ENCODE measurements at places on chromosomes 2 and 18. TPM values are rescaled to one million over a fixed set of nuclear protein-coding genes. Genes with fewer than 3 reads are reported as not detected.

GRCh38 chr2:46306330-46306751, 9.1 kb downstream of the EPAS1 start:
- DNase-seq = no peak

- no peak for DNase-seq
These were observed 120.5 kb upstream of the POU3F3 start for GRCh38 chr2:104733226-104733943.

DNA sequence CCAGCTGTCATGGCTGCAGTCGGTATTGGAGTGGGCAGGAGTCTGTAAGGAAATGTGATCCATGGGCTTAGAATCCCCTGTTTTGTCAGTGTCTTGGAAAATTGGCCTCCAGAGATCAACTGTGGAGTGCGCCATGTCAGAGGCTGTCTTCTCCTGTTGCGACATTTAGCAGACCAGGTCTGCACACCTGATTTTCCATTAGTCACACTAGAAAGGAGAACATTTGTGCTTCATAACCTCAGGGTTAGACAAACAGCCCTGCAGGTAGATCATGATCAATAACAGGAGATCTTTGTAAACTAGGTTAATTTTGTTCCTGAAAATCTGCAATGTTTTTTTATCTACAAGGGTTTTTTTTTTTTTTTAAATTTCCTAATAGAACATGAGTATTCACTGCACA, 28.0 kb downstream of the LDLRAD4 start:
- no peak for DNase-seq

GRCh38 chr2:196163285-196163684, 8.1 kb downstream of the STK17B start:
- DNase-seq = no peak

Gene RIT2
- not detected for polyA plus RNA-seq

DNA sequence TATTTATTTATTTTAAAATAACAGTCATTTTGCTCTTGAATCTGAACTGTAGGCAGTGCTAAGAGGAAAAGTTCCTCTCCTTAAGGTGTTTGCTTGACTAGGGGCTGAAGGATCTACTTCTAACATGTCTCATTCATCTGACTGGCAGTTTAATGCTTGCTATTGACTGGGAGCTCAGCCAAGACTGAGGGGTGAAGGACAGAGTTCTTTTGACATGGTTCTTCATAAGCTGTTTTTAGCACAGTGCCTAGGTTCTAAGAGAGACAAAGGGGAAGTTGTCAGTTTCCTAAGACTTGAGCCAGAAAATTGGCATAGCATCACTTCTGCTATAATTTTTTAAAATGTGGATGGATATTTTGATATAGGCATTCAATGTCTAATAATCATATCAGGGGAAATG, 73.0 kb downstream of the COMMD1 start:
- DNase-seq = no peak

Gene G6PC2
- polyA plus RNA-seq = not detected

GRCh38 chr2:215882689-215883088, 130.7 kb downstream of the MREG start:
- DNase-seq = no peak

DNA sequence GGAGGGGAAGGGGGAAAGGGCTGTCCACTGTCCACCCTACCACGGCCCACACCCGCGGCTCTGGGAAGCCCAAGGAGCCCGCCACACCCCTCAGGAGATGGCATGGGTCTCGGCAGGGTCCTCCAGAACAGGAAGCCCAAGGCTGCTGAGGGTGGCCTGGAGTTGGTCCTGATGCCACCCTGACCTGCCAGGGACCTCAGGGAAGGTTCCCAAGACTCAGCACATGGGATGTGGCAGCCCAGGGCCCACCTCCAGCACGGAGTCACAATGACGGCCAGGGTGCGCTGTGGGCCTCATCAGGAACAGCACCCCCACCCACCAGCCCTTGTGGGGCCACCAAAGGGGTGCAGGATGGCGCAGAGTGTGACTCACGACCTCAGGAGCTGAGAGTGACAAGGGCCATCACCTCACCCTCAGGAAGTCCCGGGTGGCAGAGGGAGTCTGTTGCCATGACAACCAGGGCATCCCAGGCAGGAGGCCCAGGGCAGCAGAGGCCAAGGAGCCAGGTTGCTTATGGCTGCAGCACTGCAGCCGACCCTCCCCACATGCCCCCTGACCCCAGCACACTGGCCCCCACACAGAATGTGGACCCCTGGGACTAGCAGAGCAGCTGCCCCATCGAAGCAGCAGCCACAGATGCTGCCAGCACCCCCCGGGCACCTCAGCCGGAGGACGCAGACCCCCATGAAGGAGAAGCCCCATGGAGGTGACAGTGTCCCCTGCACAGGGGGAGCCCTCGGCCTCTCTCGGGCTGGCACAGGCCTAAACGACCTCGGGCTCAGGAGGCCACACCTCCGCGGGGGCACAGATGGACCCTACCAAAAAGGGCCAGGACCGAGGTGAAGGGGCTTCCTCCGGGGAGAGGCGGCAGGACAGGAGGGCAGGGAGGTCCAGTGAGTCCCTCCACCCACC, 34.3 kb downstream of the KIF1A start:
- no peak for DNase-seq

DNA sequence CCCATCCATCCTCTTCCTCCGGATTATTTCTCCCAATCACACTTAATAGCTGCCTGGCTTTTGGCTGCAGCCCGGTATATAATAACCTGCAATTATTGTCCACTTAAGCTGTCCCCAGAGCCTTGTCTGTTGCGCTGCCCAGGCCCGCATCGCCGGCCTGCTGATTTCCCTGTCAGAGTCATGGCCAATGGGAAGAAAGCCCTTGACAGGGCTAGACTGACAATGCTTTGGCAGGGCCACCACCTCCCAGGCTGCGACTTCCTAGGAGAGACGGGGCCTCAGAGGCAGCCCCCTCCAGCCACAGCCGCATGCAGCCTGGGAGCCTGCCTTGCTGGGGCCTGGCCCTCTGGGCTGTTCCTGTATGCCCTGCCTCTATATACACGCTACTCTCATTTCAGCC, 10.0 kb upstream of the CELF4 start:
- DNase-seq = no peak

Gene ARHGEF4
- 6.1 TPM for polyA plus RNA-seq

GRCh38 chr2:79649531-79649930, 136.7 kb downstream of the CTNNA2 start:
- DNase-seq = no peak

- no peak for DNase-seq
These were observed 63.1 kb downstream of the SPOPL start for GRCh38 chr2:138564586-138565229.

Gene CYRIA
- 3.1 TPM for polyA plus RNA-seq

Gene PEX13
- 29.3 TPM for polyA plus RNA-seq

Gene LYPD1
- 66.4 TPM for polyA plus RNA-seq

DNA sequence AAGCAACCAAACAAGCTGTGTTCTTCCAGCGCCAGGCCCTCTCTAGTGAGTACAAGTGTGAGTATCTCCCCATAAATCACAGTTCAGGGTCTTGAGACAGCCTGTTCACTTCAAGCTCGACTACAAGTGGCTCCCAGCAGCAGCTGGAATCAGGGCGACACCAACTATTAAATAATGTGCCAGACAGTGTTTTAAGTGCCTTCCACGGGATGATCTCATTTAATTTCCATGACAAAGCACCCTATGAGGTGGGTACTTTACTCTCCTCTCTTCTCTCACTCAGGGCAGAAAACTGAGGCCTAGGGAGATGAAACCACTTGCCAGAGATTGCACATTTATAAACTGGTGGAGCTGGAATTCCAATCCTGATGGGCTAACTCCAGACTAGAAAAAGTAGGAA, 2.6 kb upstream of the FAM136A start:
- no peak for DNase-seq

DNA sequence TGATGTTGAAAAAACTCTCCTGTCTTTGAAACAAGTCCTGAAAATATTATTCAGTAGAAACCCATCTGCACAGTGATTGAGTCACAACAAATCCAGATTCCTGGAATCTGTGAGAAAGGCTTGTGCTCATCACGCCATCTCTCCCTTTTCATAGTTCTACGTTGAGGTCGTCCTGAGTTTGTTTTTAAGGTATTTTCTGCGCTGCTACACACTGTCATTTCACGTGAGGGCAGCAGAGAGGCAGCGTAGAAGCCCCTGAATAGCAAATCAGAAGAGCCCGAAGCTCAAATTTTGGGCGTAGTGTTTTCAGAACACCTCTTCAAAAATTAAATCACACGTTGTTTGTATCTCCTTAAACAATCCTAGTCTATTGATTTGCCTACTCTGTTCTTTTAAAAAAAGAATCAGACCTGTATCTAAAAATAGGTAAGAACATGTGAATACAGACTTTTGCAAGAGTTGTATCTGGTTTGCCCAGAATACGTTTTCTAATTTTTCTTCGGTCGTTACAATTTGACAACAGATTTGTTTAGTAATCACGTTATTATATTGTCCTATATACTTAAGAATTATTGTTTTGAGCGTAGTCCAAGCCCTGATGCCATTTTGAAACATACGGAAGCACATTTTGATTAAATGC, 61.6 kb upstream of the SLC38A11 start:
- DNase-seq = peak; percentile 29

GRCh38 chr2:201256082-201256481, 4.3 kb upstream of the CASP8 start:
- DNase-seq = no peak

Gene TCF7L1
- polyA plus RNA-seq = 49.5 TPM

DNA sequence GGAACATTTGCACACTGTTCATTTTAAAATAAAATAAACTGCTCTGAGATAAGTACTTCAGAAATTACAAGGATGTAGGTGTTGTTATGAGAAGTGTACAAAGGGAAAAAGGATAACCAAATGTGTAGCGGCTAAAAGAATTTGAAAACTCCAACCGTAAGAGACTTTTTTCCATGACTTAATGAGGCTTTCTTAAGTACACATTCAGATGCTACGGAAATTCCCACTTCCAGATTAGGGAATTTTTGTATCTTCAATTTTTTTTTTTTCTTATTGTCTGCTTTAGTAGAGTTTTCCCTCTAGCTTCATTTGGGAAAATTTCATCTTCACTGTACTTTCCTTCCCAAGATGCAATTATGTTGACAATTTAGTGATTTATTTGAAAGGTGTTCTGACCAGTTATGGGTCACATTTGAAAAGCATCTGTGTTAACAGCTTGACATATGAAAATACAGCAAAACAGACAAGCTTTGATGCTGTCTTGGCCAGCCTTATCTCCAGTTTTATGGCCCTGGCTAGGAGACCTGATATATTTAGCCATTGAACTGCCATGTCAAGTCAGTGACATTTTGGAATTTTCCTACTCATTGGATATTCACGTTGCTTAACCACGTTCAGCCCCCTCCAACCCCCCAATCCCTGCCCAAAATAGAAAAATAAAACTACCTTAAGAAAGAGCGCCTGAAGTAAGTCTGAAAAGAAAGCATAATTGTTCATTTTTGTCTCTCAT, 105.6 kb downstream of the FEZ2 start:
- no peak for DNase-seq

DNA sequence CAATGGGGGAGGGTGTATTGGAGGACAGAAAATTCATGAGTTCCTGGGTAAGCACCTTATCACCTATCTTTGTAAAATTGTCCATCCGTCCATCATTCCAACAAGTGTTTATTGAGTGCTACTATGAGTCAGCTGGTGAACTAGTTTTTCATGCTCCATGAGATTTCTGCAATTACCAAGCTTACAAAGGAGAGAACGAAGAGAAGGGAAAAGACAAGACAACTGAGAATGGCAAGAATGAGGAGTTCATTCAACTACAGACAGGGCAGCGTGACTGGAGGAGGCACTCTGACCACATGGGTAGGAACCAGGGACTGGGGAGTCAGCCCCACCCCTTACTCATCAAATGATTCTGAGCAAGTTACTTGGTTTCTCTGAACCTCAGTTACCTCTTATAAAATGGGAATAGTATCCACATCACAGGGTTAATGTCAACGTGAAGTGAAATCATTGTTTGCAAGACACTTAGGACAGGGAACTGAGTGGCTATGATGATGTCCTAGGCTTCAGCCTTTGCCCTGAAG, 18.6 kb upstream of the TXNDC2 start:
- no peak for DNase-seq

- DNase-seq = no peak
These were observed 37.6 kb upstream of the PMAIP1 start for GRCh38 chr18:59861963-59862819.

- no peak for DNase-seq
These were observed 402.3 kb downstream of the ERBB4 start for GRCh38 chr2:212136216-212136795.

- no peak for DNase-seq
These were observed 115.3 kb upstream of the FAM117B start for GRCh38 chr2:202519453-202519852.

- DNase-seq = no peak
These were observed 78.5 kb downstream of the RHOB start for GRCh38 chr2:20525041-20526035.

Gene MC2R
- not detected for polyA plus RNA-seq

GRCh38 chr2:221402072-221402471, 170.0 kb downstream of the EPHA4 start:
- DNase-seq = no peak

DNA sequence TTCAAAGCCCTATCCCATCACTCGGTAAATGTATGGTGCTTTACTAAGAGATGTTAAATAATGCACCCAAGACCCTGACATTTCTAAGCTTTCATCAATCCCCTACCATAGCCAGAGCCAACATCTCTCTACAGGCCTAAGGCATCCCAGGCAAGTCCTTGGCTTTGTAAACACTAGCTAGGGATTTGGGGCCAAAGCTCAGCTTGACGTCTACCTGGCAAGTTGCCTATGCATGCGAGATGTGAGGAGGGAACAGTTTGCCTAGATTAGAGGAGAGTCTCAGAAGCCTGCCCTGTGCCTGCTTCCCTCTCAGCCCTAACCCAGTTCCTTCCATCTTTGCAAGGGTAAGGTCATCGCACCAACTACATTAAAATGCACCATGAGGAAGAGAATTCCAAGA, 221.5 kb upstream of the NCKAP5 start:
- no peak for DNase-seq

Gene RNF144A
- polyA plus RNA-seq = 70.4 TPM

GRCh38 chr18:57075716-57076400, 71.0 kb upstream of the BOD1L2 start:
- no peak for DNase-seq

Gene REG3G
- polyA plus RNA-seq = not detected

Gene NR4A2
- 1.00 TPM for polyA plus RNA-seq

DNA sequence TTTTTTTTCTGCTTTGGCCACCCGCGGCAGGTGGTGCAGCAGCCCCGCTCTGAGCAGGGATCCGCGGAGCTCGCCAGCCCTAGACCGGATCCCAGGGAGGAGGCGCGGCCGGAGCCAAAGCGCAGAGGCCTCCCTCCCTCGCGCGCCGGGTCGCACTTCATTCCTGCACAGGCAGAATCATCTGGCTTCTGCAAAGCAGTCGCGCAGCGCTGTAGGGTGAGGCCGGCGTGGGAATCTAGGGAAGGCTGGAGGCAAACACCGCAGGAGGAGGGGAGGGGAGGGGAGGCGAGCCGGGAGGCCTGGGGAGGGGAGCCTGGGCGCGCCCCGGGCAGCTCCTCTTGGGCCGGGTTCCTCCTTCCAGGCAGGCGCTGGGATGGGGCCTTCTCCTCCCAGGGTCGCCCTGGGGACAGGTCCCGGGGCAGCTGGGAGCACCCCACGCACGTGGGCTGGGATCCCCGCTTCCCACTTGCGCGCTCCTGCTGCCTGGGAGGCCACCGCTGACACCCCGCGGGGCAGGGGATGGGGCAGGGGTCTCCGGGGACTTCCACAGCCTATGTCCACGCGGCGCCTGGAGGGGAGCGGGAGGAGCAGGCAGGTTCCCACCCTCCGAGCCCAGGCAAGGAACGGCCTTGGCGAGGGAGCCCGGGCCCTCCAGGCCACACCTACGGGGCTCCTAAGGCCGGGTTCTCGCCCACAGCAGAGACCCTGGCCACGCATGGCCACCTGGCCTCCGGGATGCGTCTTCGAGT, 45.0 kb downstream of the MBP start:
- DNase-seq = no peak

All from right renal pelvis (tissue), 4 donors.